ENCODE measurements at places on chromosomes 12 and 14.

DNA sequence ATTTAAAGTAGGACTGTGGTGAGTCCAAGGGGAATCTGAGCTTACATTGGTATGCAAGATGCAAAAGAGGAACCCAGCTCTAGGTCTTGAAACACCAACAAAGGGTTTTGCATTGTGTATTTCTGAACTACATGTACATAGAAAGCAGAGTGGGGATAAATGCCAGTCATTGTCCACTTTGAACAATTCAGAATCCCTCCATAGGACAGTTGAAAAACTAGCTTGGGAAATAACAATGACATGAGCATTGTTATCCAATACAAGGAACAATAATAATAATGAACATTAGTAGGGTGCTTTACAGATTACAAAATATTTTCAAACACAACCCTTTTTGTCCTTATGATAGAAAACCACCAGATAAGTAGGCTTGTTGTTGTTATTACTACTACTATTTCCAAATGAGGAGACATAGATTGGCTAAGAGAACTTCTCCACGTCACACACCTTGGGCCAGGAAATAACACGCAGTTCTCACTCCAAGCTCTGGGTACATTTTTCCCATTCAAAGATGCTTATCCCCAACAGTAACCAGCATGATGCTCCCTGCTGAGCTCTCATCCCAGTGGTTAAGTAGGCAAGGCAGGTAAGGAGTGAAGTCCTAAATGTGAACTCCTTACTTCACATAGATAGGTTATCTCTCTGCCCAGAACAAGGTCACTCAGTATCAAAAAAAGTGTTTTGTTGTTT, 51.7 kb upstream of the RASSF8 start:
- no peaks in the 10 kb centered on the region for H3K36me3 ChIP-seq
- no peak for DNase-seq
- no peaks in the 10 kb centered on the region for H3K27me3 ChIP-seq
- H3K27ac ChIP-seq, result no peak overlapping the region
- no peak overlapping the region for H3K4me3 ChIP-seq
- no peaks in the 10 kb centered on the region for H3K4me1 ChIP-seq

DNA sequence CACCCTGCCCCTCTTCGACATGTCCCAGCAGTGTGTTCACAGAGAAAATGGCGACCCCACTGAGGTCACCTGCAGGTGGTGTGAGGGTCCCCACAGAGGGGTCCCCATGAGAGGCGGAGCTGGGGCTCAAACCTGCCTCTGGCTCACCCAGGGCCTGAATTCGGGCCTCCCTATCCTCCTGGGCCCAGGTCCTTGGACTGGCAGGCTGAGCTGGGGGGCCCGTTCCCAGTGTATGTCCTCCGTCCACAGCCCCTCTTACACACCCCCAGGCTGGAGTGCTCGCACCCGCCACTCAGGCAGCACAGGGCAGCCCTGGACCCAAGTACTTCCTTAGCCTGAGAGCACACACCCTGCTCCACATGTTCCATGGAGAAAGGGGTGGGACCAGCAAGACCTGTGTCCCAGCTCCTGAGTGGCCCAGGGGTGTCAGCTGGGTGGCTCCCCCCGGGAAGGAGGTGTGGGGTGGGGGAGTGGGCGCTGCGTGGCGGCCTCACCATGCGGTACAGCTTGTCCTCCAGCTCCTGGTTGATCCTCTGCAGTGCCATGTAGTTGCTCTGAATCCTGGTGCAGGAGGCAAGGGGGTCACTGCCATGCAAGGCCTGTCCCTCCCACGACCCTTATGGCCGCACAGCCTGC, 42.6 kb downstream of the BEGAIN start:
- H3K36me3 ChIP-seq, result no peaks in the 10 kb centered on the region
- no peaks in the 10 kb centered on the region for H3K27me3 ChIP-seq
- no peak for DNase-seq
- H3K4me3 ChIP-seq, result no peak overlapping the region
- H3K4me1 ChIP-seq, result peaks cover 5% of the 10 kb centered on the region

DNA sequence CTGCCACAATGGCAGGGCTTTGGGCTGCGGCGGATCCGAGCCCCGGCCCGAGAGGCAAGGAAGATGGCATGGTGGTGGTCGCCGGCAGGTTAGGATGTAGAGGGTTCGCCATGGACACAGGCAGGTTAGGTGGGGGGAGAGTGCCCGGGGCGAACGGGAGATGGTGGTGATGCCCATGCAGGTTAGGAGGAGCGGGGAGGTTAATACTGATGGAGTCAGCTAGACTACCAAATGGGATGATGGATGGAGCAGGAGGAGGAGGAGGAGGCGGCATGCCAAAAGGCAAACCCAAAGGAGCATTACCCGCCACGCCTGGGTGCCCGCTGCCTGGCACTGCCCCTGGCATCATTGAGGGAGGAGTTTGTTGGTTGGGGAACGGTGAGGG, 6.2 kb downstream of the MYL6 start:
- peaks cover 57% of the 10 kb centered on the region for H3K36me3 ChIP-seq
- H3K4me3 ChIP-seq, result no peak overlapping the region
- H3K27ac ChIP-seq, result no peak overlapping the region
- DNase-seq, result no peak
- H3K4me1 ChIP-seq, result peaks cover 7% of the 10 kb centered on the region

DNA sequence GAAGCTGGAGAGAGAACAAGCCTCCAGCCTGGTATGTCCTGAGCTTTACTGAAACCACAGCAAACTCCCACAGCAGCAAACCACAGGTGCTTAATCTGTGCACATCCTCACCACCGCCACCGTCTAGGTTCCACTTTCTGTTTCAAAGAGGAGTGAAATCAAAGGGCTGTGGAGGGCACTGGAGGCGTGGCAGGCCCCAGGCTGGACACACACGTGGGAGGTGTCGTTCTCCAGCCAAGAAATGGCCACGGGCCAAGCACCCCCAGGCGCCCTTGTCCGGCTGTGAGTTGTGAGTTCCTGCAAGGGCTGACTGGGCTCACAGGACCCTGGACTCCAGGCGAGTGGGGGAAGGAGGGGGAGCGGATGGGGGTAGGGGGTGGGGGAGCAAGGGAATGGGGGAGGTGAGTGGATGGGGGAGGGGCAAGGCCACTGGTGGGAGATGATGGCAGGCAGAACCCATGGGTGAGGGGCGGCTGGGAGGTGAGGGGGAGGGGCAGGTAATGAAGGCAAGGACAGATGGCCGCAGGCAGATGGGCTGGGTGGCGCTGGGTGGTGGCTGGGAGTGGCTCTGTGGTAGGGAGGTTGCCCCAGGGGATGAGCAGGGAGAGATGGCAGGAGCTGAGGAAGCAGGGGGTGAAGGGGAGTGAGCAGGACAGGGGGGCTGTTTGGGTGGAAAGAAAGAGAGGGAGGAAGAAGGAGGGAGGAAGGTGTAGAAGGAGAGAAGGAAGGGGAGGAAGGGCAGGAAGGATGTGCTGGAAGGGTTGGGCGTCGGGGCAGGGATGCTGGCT, 86.7 kb downstream of the NCOR2 start:
- no peak overlapping the region for H3K4me3 ChIP-seq
- no peaks in the 10 kb centered on the region for H3K27me3 ChIP-seq
- DNase-seq, result no peak
- H3K27ac ChIP-seq, result no peak overlapping the region

DNA sequence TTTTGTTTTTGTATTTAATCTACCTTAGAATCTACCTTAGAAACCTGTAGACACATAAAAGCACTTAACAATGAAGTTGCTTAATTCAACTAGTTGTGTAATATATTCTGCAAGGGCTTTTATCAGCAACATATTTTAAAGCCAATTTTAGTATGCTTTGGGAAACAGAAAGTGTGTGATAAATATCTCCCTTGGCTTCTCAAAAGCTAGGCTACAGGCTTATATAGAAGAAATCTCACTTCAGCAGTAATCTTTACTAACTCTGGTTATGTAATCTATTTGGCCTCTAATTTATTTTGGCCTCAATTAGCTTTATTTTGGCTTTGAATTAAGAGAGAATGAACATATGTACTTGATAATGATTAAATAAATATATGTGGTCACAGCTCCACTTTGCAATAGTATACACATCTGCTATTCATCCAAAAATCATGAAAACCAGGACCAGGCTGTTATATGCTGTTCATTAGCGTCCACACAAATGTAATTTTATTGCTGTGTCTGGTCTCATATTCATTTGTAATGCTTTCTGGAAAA, 37.2 kb downstream of the LRP6 start:
- peaks cover 4% of the 10 kb centered on the region for H3K4me1 ChIP-seq
- DNase-seq, result no peak

DNA sequence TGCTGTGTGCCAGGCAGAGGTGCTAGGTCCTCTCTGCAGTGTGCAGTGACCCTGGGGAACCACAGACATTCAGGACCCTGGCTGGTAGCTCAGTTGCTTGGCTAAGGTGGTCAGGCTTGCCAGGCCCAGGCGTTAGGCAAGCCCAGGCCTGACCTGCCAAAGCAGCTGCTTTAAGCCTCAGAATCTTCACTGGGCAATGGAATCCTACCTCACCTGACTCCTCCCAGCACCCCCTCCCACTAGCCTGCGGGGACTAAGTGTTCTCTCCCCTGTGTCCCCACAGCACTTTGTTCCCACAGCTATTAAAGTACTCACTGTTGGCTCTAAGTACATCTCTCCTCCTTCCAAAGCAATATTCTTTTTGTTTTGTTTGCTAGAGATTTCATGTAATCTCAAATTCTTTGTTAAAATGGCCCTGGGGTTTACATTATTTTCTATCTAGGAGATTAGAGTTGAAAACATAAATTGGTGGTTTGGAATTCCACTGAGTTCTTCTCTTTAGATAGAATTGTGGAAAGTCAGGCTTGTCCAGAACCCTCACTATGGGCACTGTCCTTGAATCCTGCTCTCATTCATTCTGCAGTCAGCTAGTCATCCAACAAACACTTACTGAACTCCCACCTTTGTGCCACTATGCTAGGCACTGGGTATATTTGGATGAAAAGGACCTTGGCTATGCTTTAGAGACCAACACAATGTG, 44.4 kb downstream of the DGLUCY start:
- H3K27me3 ChIP-seq, result no peaks in the 10 kb centered on the region
- H3K4me3 ChIP-seq, result no peak overlapping the region
- peaks cover 5% of the 10 kb centered on the region for H3K36me3 ChIP-seq
- DNase-seq, result no peak
- no peaks in the 10 kb centered on the region for H3K4me1 ChIP-seq

GRCh38 chr14:86902176-86902950, 1090.6 kb downstream of the GALC start:
- no peaks in the 10 kb centered on the region for H3K4me1 ChIP-seq
- no peaks in the 10 kb centered on the region for H3K36me3 ChIP-seq
- H3K4me3 ChIP-seq, result no peak overlapping the region
- no peaks in the 10 kb centered on the region for H3K27me3 ChIP-seq

DNA sequence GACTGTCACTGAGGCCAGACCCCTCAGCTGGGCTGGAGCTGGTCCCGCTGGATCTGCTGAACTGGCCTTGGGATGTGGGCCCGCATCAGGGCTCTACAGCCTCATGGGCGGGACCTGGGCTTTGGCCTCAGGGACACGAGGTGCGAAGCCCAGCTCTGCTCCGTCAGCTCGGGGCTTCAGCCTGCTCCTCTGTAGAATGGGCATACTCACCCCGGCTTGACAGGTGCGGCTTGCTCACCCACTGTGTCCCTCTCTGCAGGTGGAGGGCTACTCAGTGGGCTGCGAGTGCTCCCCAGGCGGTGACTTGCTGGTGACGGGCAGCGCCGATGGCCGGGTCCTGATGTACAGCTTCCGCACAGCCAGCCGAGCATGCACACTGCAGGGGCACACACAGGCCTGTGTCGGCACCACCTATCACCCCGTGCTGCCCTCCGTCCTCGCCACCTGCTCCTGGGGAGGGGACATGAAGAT, 57.6 kb downstream of the BEGAIN start:
- peaks cover 2% of the 10 kb centered on the region for H3K4me1 ChIP-seq
- no peak overlapping the region for H3K27ac ChIP-seq
- peaks cover 6% of the 10 kb centered on the region for H3K36me3 ChIP-seq

DNA sequence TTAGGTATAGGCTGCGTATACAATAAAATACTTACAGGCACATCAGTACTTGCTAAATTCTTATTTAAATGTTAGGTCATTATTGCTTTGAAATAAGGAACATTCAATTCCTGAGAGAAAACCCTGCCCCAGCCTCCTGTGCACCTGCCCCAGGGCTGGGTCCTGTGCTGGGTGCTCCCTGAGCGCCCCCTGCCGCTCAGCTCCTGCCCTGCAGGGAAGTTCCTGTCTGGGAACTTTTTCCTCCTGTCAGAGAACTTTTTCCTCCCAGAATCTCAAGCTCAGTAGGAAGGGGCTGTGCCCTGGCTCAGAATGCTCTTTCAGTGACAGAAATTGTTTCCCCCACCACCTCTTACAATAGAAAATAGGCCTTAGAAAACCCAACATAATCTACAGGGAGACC, 751.1 kb downstream of the TMEM121 start:
- H3K27ac ChIP-seq, result no peak overlapping the region
- H3K27me3 ChIP-seq, result no peaks in the 10 kb centered on the region
- no peak overlapping the region for H3K4me3 ChIP-seq
- no peak for DNase-seq
- no peaks in the 10 kb centered on the region for H3K36me3 ChIP-seq

DNA sequence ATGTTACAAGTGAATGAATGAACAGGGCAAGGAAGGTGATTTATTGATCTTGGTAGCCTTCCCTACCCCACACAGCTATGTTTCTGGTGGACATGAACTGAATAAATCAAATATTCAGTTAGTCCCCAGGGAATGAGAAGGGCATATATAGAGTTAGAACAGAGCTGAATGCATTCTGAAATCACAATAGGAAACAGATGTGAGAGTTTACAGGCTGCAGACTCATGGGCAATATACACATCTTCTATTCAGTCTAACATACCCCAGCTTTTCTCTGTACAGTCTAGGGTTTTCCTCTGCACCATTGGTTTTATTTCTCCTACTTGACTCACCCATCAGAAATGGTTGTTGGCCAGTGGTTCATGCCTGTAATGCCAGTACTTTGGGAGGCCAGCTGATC, 7.3 kb upstream of the STX2 start:
- H3K27ac ChIP-seq, result no peak overlapping the region
- H3K36me3 ChIP-seq, result no peaks in the 10 kb centered on the region
- peaks cover 4% of the 10 kb centered on the region for H3K4me1 ChIP-seq
- no peaks in the 10 kb centered on the region for H3K27me3 ChIP-seq

GRCh38 chr14:65864984-65865383, 452.5 kb downstream of the FUT8 start:
- DNase-seq, result no peak
- no peaks in the 10 kb centered on the region for H3K36me3 ChIP-seq
- no peaks in the 10 kb centered on the region for H3K4me1 ChIP-seq
- no peak overlapping the region for H3K4me3 ChIP-seq
- no peaks in the 10 kb centered on the region for H3K27me3 ChIP-seq

- DNase-seq, result no peak
- H3K27me3 ChIP-seq, result peaks cover 11% of the 10 kb centered on the region
- peak overlapping the region; percentile 13 for H3K4me3 ChIP-seq
- H3K4me1 ChIP-seq, result no peaks in the 10 kb centered on the region
These were observed 5.7 kb upstream of the SLC38A4 start for GRCh38 chr12:46831335-46832129.

GRCh38 chr12:23354800-23355199, 594.7 kb downstream of the SOX5 start:
- no peaks in the 10 kb centered on the region for H3K36me3 ChIP-seq
- no peak overlapping the region for H3K27ac ChIP-seq
- DNase-seq, result no peak
- no peak overlapping the region for H3K4me3 ChIP-seq
- no peaks in the 10 kb centered on the region for H3K27me3 ChIP-seq

- peak; percentile 20 for DNase-seq
- no peaks in the 10 kb centered on the region for H3K36me3 ChIP-seq
- no peak overlapping the region for H3K27ac ChIP-seq
- H3K27me3 ChIP-seq, result peaks cover 17% of the 10 kb centered on the region
These were observed 19.2 kb upstream of the DYNC1H1 start for GRCh38 chr14:101945171-101945570.

All from iPS DF 6.9 (cell line).